Osteoblast (primary cell): ENCODE measurements at places on chromosomes 3 and 15. TPM values are rescaled to one million over a fixed set of nuclear protein-coding genes. Genes with fewer than 3 reads are reported as not detected.

- DNase-seq: peak; percentile 97
Measured at GRCh38 chr3:51955893-51956770, 951 bp downstream of the GPR62 start.

GRCh38 chr15:59377924-59378323 is 5.3 kb upstream of the MYO1E start:
- DNase-seq: no peak

GRCh38 chr3:122468896-122469533 is 45.7 kb downstream of the KPNA1 start:
- no peak for DNase-seq

Gene SLC27A2
- not detected in 2 replicates for total RNA-seq

Gene AADAC
- total RNA-seq: not detected in 2 replicates

Gene METTL6
- total RNA-seq: 33.0 and 36.6 TPM in 2 replicates

Gene LRTM1
- not detected in 2 replicates for total RNA-seq
